ENCODE measurements at places on chromosomes 12 and 14. TPM values are rescaled to one million over a fixed set of nuclear protein-coding genes. Genes with fewer than 3 reads are reported as not detected.
A peak's percentile ranks its signal among the peaks of the same experiment; 100 is the strongest.

DNA sequence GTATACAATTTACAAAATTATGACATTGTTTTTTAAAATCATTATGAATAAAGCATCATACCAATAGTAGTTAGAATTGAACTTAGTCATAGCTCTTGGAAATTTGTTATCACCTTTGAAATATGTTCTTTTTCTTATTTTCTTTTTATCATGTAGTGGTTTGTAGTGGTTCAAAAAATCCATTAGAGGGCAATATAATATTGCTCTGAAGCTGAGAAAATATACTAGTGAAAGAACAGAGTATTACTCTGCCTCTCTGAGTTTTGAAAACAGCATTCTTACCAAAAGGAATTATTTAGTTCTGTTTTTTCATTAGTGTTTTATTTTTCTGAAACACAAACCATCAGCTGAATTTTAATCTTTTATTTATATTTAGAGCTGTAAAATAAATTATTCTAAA is 76.2 kb downstream of the PDZRN4 start:
- DNase-seq, result no peak

ACSM4 gene
- total RNA-seq, result not detected

FOXG1 gene
- not detected for total RNA-seq

GLI1 gene
- 0.92 TPM for total RNA-seq

- no peak for DNase-seq
Observed at GRCh38 chr12:124241776-124242528, 52.9 kb upstream of the RFLNA start.

PCED1B gene
- total RNA-seq, result 0.89 TPM

DNA sequence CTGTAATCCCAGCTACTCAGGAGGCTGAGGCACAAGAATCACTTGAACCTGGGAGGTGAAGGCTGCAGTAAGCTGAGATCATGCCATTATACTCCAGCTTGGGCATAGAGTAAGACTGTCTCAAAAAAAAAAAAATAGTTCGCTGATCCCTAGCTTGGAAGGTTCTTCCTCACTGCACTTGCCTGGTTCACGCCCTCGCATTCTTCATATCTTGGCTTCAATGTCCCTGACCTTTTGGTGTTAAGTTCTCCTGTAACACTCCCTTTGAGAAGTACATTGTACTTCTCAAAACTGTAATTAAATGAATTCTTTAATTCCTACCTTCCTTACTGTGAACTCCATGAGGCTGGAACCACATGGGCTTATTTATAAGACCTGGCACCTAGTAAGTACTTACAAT is 16.5 kb upstream of the TPCN1 start:
- no peak for DNase-seq

DNA sequence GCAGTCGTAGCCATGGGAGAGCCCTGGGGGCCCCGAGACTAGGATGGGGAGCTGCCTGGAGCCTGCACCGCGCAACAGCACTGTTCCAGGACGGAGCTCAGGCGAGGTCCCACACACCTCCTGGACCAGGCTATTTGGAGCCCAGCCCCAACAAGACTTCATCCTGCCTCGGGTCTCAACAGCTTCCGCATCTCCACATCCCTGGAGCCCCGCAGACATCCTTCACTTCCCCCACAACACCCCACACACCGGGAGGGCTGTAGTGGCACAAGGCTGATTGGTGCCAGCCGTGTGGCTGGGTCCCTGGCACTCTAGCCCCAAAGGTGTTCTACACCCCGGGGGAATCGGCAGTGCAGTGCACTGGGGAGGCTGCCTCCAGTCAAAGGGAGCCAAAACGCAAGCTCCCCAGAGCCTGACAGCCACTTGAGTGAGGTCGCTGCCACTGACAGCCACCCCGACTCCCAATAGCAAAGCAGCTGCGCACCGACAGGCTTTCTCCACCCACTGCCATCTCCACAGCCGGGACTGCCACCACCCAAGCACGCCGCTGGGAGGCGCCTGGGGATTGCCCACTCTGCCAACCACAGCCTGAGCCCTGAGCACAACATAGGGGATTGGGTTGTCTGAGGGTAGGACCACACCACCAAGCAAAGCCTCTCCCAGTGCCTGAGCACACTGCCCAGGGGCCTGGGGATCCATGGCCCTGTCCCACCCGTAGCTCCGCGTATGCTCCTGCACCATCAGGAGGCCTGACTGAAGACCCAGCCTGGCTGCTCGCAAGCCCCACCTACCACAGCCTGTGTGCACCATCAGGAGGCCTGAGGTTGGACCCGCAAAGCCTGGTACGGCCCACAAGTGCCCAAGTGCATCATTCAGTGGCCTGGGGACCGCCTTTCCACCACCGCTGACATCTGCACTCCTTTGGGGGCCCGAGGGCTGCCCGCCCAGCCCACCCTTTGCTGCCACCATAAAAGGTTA is 13.2 kb upstream of the KLRF1 start:
- peak; percentile 94 for DNase-seq

GRCh38 chr12:92242907-92243306 is 97.3 kb upstream of the BTG1 start:
- no peak for DNase-seq

DNA sequence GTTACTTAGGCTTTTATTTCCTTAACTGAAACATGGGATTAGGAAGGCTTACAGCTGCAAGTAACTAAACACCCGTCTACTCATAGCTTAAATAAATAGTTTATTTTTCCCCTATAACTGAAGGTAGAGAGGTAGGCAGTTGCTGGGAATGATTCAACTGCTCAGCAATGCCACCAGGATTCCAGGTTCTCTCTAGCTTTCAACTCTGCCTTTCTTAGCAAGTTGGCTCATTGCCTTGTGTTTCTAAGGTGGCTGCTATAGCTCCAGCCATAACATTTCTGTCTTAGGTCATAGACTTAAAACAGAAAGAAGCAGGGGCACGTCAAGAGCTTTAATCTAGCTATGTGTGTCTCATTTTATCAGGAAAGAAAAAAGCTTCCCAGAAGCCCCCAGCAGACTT is 103.7 kb upstream of the MDM1 start:
- DNase-seq, result no peak

- no peak for DNase-seq
Observed at GRCh38 chr14:37697489-37698121, 102.2 kb downstream of the TTC6 start.

GRCh38 chr12:109605016-109605415 is 31.4 kb downstream of the MVK start:
- no peak for DNase-seq

GRCh38 chr12:101430456-101430855 is 22.9 kb upstream of the ARL1 start:
- no peak for DNase-seq

HOXC10 gene
- total RNA-seq, result not detected

NABP2 gene
- 22.2 TPM for total RNA-seq

GRCh38 chr12:127600211-127600610 is 666.8 kb upstream of the TMEM132C start:
- no peak for DNase-seq

CYP27B1 gene
- total RNA-seq, result 0.49 TPM

- no peak for DNase-seq
Observed at GRCh38 chr12:124864326-124864752, 675 bp upstream of the SCARB1 start.

RNF10 gene
- 294 TPM for total RNA-seq

DNA sequence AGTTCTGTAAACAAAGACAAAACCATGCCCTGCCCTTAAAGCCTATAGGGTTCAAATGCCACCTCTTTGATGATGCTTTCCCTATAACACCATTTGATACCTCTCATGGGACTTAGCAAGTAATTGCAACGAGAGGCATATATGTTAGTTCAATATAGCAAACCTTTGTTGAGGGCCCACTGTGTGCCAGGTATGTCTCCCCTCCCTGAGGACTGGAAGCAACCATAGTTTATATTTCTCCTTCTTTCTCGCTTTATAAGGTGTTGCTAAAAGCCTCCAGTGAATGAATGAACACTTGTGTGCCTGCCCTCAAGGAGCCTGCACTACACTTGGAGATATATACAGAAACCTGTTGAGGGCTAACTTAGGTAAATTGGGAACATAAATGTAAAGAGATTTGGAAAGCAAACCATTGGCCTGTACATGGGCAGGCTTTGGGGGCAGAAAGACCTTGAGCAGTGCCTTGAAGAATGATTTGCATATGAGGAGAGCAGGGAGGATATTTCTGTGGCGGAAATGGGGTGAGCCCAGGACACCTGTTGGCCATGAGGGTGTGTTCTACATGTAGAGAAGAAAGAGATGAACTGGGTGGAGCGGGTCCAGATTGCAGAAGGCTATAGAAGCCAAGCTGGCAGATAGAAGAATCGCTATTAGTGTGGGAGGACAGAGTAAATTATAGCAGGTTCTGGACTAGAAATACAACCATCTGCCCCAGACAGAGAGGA is 1.8 kb upstream of the CKAP4 start:
- DNase-seq, result no peak

GRCh38 chr14:36658123-36659009 is 3.3 kb upstream of the PAX9 start:
- DNase-seq, result no peak

GRCh38 chr12:89796798-89797382 is 88.3 kb upstream of the ATP2B1 start:
- no peak for DNase-seq

- no peak for DNase-seq
Observed at GRCh38 chr14:89283327-89284060, 133.5 kb downstream of the FOXN3 start.

DNA sequence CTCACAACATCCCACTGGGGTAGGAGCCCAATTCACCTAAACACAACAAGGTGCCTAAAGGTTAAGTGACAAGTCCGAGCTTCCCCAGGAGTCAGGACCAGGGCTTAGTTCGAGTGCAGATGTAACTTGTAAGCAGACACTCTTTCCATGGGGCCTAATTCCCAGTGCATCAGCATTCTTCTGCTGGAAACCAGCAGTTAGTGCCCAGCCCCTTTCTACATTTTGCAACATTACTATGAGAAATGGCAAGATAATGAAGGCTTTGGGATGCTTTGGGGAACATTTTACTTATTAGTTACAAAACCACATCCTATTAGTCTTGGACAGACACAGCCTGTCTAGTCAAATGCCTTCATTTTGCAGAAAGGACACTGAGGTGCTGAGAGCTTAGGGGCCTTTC is 179.8 kb downstream of the CALM1 start:
- no peak for DNase-seq

FAIM2 gene
- 20.5 TPM for total RNA-seq

DNA sequence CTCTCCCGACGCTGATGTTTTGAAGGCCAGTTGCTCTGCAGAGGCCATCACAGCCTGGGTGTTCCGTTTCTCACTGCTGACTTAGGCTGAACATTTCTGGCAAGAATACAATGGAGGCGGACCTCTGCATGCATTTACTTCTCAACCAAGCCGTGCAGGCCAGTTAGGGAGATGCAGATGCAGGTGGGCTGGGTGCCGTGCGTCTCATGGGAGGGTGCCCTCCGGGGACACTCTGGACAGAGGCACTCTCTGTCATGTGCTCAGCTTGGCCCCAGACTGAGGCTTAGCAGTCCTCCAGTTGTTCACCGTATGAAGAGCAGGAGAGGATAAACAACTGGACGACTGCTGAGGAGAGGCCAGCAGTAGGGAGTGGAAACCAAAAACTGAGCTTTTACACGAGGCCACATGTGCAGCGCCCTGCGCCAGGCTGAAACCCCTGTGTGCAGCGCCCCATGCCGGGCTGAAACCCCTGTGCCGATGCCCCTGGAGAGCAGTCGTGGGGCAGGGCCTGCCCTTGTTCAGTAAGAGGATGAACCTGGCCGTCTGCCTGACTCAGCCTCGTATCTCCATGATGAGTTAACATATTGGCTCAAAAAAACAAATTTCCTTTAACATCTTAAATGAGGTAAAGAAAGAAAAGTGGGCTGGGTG is 32.3 kb downstream of the DDX51 start:
- DNase-seq, result no peak

SLC5A8 gene
- not detected for total RNA-seq

KRT81 gene
- not detected for total RNA-seq

- peak; percentile 78 for DNase-seq
Observed at GRCh38 chr14:80491131-80491530, 279.8 kb upstream of the DIO2 start.

DNA sequence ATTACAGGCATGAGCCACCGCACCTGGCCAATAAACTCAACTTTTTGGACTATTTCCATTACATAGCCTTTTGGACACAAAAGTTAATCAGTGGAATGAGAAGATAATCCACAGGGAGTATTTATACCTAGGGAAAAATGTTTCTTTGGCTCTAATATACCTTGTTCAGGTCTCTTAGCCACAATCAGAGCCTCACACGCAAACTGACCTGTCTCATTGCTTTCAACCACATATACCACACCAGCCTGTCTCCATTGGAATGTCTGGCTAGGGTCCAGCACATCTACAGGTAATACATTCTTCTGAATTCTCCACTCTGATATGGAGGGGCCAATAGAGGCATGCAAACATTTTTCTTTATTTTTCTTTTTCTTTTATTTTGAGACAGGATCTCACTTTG is 3.8 kb upstream of the RBMS2 start:
- no peak for DNase-seq

ZNF219 gene
- 49.4 TPM for total RNA-seq

GRCh38 chr12:118606690-118607089 is 230.3 kb downstream of the SUDS3 start:
- no peak for DNase-seq

- DNase-seq, result no peak
Observed at GRCh38 chr14:36397357-36397756, 76.9 kb upstream of the MBIP start.

- no peak for DNase-seq
Observed at GRCh38 chr12:32201976-32202375, 95.3 kb downstream of the BICD1 start.

DNA sequence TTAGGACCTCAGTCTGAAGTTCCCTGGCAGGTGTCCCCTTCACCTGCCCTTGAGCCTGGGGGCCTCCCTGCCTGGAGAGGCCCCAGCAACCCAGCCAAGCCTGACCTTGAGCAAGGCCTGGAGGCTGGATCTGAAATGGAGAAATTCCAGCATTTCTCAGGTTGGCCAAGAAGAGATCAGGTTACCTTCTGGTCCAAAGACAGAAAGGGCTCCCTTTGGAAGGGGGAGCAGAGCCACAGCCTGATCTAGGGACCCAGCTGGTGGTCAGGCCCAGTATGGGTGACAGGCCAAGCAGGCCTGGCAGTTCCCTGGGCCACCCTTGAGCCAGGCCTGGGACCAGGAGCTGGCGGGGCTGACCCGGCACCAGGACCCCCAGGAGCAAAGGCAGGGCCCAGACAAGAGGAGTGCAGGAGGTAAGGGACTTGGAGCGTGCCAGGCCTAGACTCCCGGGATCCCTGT is 82.8 kb downstream of the TNFAIP2 start:
- no peak for DNase-seq

PIWIL1 gene
- not detected for total RNA-seq

ADAM21 gene
- total RNA-seq, result 0.38 TPM

GRCh38 chr12:48061938-48062719 is 43.8 kb downstream of the SENP1 start:
- DNase-seq, result no peak

- no peak for DNase-seq
Observed at GRCh38 chr14:98374136-98374535, 897.9 kb downstream of the BCL11B start.

EEA1 gene
- 25.8 TPM for total RNA-seq

LIMA1 gene
- total RNA-seq, result 16.7 TPM

GRCh38 chr12:12859690-12860089 is 31.7 kb upstream of the GPRC5A start:
- no peak for DNase-seq

- no peak for DNase-seq
Observed at GRCh38 chr12:117318591-117318990, 42.8 kb downstream of the NOS1 start.

KLRF1 gene
- 0.24 TPM for total RNA-seq

KCNC2 gene
- total RNA-seq, result not detected

Measured in Right ventricle myocardium inferior (tissue), 1 donor.